ENCODE measurements at places on chromosomes 4 and X. TPM values are rescaled to one million over a fixed set of nuclear protein-coding genes. Genes with fewer than 3 reads are reported as not detected.

Gene FGF5
- 0.09 TPM for polyA plus RNA-seq

Gene CT55
- polyA plus RNA-seq = not detected

Gene POU3F4
- 1.0 TPM for polyA plus RNA-seq

Gene TMEM271
- polyA plus RNA-seq = not detected

Gene FDCSP
- not detected for polyA plus RNA-seq

Gene CFAP99
- 1.5 TPM for polyA plus RNA-seq

Gene NLRP2B
- not detected for polyA plus RNA-seq

Gene SMARCAD1
- 7.4 TPM for polyA plus RNA-seq

Gene AADAT
- polyA plus RNA-seq = 4.6 TPM

Gene CFAP299
- polyA plus RNA-seq = not detected

Gene MAGEA1
- not detected for polyA plus RNA-seq

Gene PNMA5
- not detected for polyA plus RNA-seq

- peak; percentile 20 for DNase-seq
Measured at GRCh38 chrX:40504801-40505605, 75.8 kb upstream of the ATP6AP2 start.

- no peak for DNase-seq
Measured at GRCh38 chr4:45082101-45082500, 355.7 kb upstream of the GNPDA2 start.

- DNase-seq = no peak
Measured at GRCh38 chrX:3717742-3718420, 4.4 kb upstream of the PRKX start.

GRCh38 chr4:163332526-163333406 lies at the start of gene NPY1R:
NPY1R (minus strand) TSS chr4:163332596; CDS start chr4:163326554, 6,042 bp downstream.
- peak; percentile 89 for DNase-seq

GRCh38 chr4:156962528-156962974 lies 9.0 kb downstream of the PDGFC start:
- no peak for DNase-seq

- no peak for DNase-seq
Measured at GRCh38 chr4:34043131-34043530, 2201.2 kb downstream of the ARAP2 start.

- DNase-seq = no peak
Measured at GRCh38 chr4:113604955-113605354, 156.6 kb downstream of the CAMK2D start.

DNA sequence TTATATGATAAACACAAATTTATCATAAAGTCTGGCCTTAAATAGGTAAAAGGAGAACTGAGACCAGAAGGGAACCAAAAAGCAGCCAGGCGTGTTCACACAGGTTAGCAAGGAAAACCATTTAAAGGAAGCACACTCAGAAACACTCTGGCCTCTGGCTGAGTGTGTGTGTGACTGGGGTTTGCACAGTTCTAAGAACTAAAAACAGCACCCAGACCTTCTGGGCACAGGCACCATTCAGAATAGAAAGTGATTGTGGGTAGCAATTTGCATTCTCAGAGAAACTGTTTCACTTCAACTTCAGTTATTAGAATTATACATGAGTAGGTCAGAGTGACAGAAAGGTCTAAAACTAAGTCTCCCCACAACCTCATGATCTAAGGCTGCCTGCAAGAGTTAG lies 10.0 kb downstream of the GPR82 start:
- DNase-seq = no peak

GRCh38 chrX:149114001-149114400 lies 391.1 kb downstream of the IDS start:
- DNase-seq = no peak

DNA sequence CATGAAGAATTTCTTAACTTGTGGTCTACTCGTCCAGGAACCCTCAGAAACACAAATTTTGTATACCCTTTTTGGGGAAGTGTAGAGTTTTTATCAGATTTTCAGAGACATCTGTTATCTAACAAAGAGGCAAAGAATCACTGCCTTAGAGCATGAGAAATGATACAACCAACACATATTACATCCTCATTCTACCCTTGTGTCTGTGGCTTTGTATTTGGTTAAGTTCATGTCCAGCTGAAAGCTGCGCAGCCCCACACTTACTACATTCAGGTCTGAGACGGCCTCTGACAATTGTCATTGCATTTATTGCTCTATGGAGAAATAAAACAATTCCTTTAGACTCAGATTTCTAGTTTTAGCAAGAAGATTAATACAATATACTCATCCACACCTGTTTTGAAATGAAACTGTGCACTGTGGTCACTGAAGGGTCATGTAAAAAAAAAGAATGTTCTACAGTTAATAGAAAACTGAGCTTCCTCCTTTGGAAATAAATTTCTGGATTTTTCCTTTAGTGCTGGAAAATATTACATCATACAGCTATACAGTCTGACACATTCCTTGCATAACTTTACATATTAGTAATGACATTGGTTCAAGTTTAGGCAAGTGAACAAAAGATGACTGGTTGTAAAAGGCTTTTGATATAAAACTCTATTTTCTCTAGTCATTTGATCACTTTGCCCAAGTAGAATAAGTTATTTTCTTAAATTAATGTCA lies 39.8 kb downstream of the GLRB start:
- DNase-seq = no peak

DNA sequence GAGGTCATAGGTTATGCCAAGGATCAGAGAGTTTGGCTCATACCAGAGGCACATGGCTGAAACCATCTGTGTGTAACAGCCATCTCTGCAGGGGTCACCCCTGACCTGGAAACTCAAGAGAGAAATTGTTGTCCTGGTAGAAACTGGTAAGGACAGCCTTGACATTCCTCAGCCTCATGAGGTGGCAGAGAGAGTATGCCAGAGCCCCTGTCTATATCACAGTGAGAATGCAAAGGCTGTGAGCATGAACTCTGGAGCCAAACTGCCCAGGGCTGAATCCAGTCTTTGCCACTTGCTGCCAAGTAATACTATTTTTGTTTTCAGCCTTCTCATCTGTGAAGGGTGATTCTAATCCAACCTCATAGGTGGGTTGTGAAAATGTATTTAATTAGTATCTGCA lies 37.1 kb upstream of the CCDC149 start:
- no peak for DNase-seq

DNA sequence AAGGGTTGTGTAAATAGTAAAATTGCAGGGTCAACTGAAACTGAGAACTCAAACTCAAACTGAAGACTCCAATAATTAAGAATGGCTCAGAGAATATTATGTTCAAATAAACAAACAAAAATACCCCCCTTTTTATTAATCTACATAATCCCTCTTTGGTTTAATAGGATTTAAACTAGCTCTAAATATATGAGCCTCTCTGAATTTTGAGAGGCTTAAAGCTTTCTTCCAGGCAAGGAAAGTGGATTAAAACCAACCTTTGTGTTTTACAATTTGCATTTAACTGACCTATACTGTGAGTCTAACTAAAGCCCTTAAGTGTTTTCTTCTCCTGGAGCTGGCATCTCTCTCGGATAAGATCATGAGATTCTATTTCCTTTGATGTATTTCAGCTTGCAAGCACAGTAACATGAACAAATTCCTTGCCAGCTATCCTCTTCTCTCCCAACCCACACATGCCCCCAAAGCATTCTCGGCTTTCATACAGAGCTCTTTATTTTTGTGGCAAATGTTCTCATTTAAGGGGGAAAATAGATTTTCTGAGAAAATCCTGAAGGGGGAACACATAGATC lies 1310.8 kb upstream of the AGA start:
- peak; percentile 35 for DNase-seq

GRCh38 chrX:153397256-153397960 lies 3.7 kb downstream of the PNMA6E start:
- no peak for DNase-seq

- no peak for DNase-seq
Measured at GRCh38 chr4:53057679-53058078, 195.6 kb downstream of the RASL11B start.

DNA sequence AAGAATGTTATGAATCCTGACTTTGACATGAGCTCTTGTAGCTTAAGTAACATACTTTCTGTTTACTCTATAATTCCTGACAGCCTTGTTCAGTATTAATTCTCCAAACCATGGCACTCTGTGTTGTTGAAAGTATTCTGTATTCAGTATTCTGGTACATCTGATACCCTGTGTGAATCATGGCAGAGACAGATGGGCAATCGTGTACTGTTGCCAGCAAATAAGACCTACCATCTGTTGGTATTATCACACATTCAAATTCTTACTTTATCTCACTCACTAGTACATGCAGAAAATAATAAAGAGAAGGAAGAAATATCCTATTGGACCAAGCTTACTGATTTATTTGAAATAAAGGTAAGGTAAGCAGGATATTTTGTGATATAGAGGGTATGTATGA lies 7.9 kb downstream of the MBTPS2 start:
- no peak for DNase-seq

- DNase-seq = no peak
Measured at GRCh38 chr4:167230744-167231143, 3.5 kb downstream of the SPOCK3 start.

DNA sequence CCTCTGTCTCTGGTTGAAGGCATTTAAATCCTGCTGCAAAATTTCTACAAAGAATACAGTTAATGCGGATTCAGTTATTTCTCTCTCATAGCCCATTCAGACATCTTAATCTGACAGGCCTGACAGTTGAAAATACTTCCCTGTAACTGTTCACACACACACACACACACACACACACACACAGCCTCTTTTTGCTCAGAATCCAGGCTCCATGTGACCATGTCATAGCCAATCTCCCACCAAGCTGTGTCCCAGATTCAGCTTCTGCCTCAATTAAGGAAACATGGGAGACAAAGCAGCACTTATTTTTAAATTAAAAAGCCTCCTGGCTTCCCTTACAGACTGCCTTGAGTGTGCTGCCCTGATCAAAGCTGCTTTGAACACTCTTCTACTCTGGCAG lies 49.3 kb upstream of the EFHC2 start:
- DNase-seq = no peak

DNA sequence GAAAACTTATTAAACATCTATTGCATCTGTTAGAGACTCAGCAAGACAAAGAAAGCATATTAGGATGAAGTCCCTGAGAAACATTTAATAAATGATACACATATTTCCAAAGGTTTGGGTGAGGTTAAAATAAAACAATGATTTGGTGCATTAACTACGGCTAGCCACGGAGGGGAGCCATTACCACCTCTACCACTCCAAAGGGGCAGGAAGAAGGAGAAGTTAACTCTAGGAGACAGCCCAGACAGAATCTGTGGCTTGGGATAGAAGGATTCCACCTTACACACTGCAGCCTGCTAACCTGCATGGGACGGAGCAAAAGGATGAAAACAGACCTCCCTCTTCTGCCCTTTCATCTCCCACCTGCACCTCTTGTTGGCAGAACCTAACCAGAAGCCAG lies 189.1 kb upstream of the C1QTNF7 start:
- DNase-seq = no peak

DNA sequence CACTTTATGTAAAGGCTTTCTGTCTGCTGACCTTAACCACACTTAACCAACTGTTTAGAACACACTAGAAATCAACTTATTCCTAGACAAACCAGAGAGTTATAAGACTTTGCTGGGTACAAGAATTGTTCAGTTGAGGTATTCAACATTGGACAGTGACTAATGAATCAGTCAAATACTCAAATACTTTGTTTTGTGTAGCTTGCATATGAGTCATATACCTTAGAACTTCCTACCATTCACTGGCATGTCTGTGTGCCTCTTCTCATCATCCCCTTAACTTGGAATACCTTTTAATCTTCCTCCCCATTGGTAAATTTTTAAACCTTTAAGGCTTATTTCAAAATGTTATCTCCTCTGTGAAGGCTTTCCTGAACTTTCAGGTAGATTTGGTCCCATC lies 708.8 kb upstream of the GRIA3 start:
- DNase-seq = no peak
